Foreskin keratinocyte (primary cell): ENCODE measurements at places on chromosomes 5 and 9. TPM values are rescaled to one million over a fixed set of nuclear protein-coding genes. Genes with fewer than 3 reads are reported as not detected.

The SPATA6L gene
- 0.24 and 0.28 TPM in 2 replicates for total RNA-seq

The SLC6A3 gene
- not detected in 2 replicates for total RNA-seq

The SPINK1 gene
- not detected in 2 replicates for total RNA-seq

The PCDHB4 gene
- not detected in 2 replicates for total RNA-seq

The SPACA9 gene
- total RNA-seq = 2.5 and 3.1 TPM in 2 replicates

The ADGRV1 gene
- 0.03 and 0.04 TPM in 2 replicates for total RNA-seq

The ANKRD33B gene
- total RNA-seq = 1.8 and 4.3 TPM in 2 replicates

The SV2C gene
- total RNA-seq = under 0.01 and 0.11 TPM in 2 replicates

The FIBCD1 gene
- total RNA-seq = 1.2 and 2.7 TPM in 2 replicates

The CYLC2 gene
- not detected in 2 replicates for total RNA-seq

The IL12B gene
- not detected in 2 replicates for total RNA-seq

The FAM151B gene
- 1.2 and 1.3 TPM in 2 replicates for total RNA-seq

The IFNA21 gene
- not detected in 2 replicates for total RNA-seq

The GPR150 gene
- total RNA-seq = 0.07 TPM in 1 of 2 replicates, not detected in the other

The KCNIP1 gene
- total RNA-seq = not detected in 2 replicates

The NR4A3 gene
- 0.04 and 0.07 TPM in 2 replicates for total RNA-seq

The CD72 gene
- 0.20 and 0.28 TPM in 2 replicates for total RNA-seq

The LAMC3 gene
- total RNA-seq = 0.03 TPM in 1 of 2 replicates, not detected in the other

The GOLM1 gene
- 20.3 and 25.6 TPM in 2 replicates for total RNA-seq

The FAXDC2 gene
- total RNA-seq = 4.4 and 4.7 TPM in 2 replicates

The TMEM174 gene
- not detected in 2 replicates for total RNA-seq

The BARX1 gene
- total RNA-seq = not detected in 2 replicates

The JAKMIP2 gene
- not detected in 2 replicates for total RNA-seq

The SPINK5 gene
- 0.75 and 1.1 TPM in 2 replicates for total RNA-seq

The ALDH7A1 gene
- 111 and 126 TPM in 2 replicates for total RNA-seq

The NXNL2 gene
- not detected in 2 replicates for total RNA-seq
